Heart right ventricle (tissue), 16 donors: ENCODE measurements at places on chromosomes 4 and X. TPM values are rescaled to one million over a fixed set of nuclear protein-coding genes. Genes with fewer than 3 reads are reported as not detected.

DNA sequence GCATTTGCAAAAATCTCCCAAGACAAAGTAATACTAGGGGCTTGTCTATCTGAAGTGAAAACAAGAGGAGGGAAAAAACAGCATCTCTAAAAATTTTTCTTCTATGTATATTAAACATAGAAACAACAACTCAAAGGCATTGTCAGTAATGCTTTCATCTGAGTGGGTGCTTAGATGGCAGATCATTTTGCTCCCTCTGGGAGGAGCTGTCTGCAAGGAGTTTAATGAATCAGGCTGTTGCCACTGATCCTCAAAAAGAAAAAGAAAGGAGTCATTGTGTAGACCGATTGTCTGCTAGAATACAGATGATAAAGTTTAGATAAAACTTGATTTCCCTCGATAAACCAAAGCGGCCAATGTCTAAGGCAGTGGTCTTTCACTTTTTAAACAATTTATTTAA lies 49.7 kb upstream of the KLHL8 start:
- H3K36me3 ChIP-seq, result no peaks in the 10 kb centered on the region
- no peaks in the 10 kb centered on the region for H3K4me1 ChIP-seq
- no peaks in the 10 kb centered on the region for H3K27me3 ChIP-seq

MND1 gene
- total RNA-seq, result 1.7 TPM

- H3K36me3 ChIP-seq, result no peaks in the 10 kb centered on the region
- H3K4me1 ChIP-seq, result peaks cover 18% of the 10 kb centered on the region
- no peaks in the 10 kb centered on the region for H3K27me3 ChIP-seq
- H3K27ac ChIP-seq, result no peak overlapping the region
- DNase-seq, result no peak
Measured at GRCh38 chr4:146371812-146372211, 149.9 kb downstream of the SLC10A7 start.

PPBP gene
- total RNA-seq, result 1.1 TPM

- no peak overlapping the region for H3K27ac ChIP-seq
- H3K36me3 ChIP-seq, result no peaks in the 10 kb centered on the region
Measured at GRCh38 chr4:105569057-105569865, 16.8 kb downstream of the ARHGEF38 start.

DNA sequence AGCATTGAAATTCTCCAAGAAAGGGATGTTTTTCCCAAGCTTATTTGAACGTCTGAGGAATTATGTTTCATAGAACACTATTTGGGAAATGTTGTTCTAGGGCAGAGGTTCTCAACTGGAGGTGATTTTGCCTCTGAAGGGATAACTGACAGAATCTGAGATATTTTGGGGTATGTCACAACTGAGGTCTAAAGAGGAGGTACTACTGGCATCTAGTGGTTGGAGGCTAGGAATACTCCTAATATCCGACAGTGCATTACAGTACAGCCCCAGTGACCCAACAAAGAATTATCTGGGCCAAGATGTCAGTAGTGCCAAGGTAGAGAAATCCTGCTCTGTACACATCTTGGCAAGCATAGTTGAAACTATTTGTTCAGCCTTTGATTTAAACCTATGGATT lies 6.4 kb downstream of the HSPA4L start:
- no peak overlapping the region for H3K4me3 ChIP-seq
- peaks cover 5% of the 10 kb centered on the region for H3K4me1 ChIP-seq
- DNase-seq, result no peak
- no peaks in the 10 kb centered on the region for H3K36me3 ChIP-seq
- H3K27me3 ChIP-seq, result no peaks in the 10 kb centered on the region

- no peaks in the 10 kb centered on the region for H3K27me3 ChIP-seq
- no peak for DNase-seq
Measured at GRCh38 chr4:22488106-22488505, 27.8 kb downstream of the ADGRA3 start.

PRRG1 gene
- 15.9 TPM for total RNA-seq

GRIA2 gene
- 0.51 TPM for total RNA-seq

GRCh38 chr4:83644677-83645659 lies 109.1 kb downstream of the GPAT3 start:
- peak; percentile 25 for DNase-seq
- peaks cover 3% of the 10 kb centered on the region for H3K4me1 ChIP-seq

FMR1NB gene
- total RNA-seq, result not detected

DNA sequence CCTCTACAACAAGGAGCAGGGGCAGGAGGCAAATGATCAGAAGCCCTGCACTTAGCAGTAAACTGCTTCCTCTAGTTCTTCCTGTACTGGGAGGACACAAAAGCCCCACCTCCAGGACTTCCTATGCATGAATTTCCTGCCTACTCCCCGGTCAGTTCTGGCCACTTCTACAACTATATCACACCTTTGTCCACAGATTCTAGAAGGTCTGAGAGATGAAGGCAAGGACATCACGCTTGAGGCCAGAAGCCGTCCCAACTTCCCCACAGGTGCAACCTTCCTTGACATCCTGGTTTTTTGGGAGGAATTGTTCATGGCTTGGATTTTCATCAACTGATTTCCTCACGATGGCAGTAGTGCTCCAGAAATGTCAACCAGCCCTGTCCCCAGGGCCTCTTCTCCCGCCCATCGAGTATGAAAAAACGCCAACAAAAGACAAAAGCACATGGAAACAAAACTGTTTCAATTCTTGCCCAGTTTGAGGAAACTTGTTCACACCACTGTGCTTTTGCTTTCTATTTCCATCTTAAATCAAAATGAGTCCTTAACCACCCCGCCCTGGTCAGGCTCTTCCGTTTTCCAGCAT lies 206.5 kb upstream of the STK26 start:
- no peaks in the 10 kb centered on the region for H3K27me3 ChIP-seq
- peak overlapping the region; percentile 47 for H3K4me3 ChIP-seq
- peaks cover 13% of the 10 kb centered on the region for H3K4me1 ChIP-seq
- H3K36me3 ChIP-seq, result no peaks in the 10 kb centered on the region

GRCh38 chrX:46407036-46407752 lies 138.0 kb downstream of the ZNF674 start:
- no peak overlapping the region for H3K27ac ChIP-seq
- no peaks in the 10 kb centered on the region for H3K27me3 ChIP-seq
- H3K36me3 ChIP-seq, result no peaks in the 10 kb centered on the region
- no peak overlapping the region for H3K4me3 ChIP-seq
- DNase-seq, result no peak
- no peaks in the 10 kb centered on the region for H3K4me1 ChIP-seq

- H3K36me3 ChIP-seq, result no peaks in the 10 kb centered on the region
- H3K4me1 ChIP-seq, result no peaks in the 10 kb centered on the region
- peak; percentile 6 for DNase-seq
- H3K27ac ChIP-seq, result no peak overlapping the region
- peaks cover 28% of the 10 kb centered on the region for H3K27me3 ChIP-seq
Measured at GRCh38 chrX:107504006-107504405, 54.6 kb downstream of the FRMPD3 start.

KCNIP4 gene
- total RNA-seq, result not detected

DNA sequence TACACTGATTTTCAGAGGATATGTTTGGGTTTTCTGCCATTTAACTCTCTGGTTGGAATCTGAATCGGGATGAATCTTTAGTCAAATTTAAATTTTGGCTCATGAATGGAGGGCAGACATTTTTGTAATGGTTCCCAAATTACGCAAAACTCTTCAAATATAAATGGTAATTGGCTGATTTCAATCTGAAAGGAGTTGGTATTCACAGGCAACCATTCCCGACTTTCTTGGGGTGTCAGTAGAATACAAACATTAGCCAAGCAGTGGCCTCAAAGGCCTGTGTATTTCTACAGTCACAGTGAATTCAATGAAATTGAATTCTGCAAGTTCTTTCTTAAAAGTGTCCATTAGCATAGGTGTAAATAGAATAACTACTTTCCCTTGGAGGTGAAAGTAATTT lies 668.8 kb upstream of the PRKX start:
- H3K4me1 ChIP-seq, result no peaks in the 10 kb centered on the region
- no peak overlapping the region for H3K27ac ChIP-seq
- no peaks in the 10 kb centered on the region for H3K36me3 ChIP-seq
- H3K4me3 ChIP-seq, result no peak overlapping the region
- H3K27me3 ChIP-seq, result no peaks in the 10 kb centered on the region

DNA sequence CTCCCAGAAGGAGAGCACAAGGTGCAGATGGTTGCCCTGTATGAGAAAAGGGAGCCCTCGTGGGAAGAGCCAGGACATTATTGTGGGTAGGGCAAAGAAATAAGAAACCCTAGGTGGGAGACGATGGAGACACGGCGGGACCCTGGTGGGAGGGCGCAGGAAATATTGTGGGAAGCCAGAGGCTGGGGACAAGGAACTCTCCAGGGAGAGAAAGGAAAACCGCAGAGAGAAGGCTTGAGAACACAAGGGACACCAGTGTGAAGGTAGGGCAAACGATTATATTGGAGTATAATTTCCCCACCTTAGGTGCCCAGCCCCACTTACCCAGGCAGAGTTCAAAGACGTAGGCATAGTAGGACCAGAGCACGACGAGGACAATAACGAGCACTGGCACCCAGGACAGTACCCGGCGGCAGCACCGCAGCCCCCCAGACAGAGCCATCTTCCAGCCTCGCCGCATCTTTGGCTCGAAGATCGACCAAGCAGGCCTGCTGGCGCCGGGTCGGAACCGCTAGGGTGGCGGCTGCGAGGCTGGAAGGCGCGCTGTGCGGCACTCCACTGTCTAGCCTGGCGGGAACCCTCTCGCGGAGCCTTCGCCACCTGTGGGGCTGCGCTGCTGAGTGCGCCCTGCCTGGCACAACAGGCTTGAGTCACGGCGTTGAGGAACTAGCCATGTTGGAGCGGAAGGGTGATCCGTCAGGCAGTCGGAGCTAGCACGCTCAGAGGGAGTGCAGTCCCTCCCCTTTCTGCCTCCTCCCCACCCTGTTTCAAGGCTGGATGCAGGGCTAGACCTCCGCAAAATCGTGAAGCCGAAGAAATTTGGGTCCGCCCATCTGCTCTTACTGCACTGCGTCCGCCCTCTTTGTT lies at the start of gene ZDHHC15:
Gene ZDHHC15, minus strand, starts transcription at position 473 of the 867 bp plus-strand sequence. Its CDS starts 13 bp downstream, at position 460.
- H3K36me3 ChIP-seq, result no peaks in the 10 kb centered on the region
- peak within 1 kb of the TSS; percentile 48 for H3K4me3 ChIP-seq
- peak within 1 kb of the TSS; percentile 59 for H3K27ac ChIP-seq
- H3K27me3 ChIP-seq, result no peaks in the 10 kb centered on the region
- H3K4me1 ChIP-seq, result no peaks in the 10 kb centered on the region

DNA sequence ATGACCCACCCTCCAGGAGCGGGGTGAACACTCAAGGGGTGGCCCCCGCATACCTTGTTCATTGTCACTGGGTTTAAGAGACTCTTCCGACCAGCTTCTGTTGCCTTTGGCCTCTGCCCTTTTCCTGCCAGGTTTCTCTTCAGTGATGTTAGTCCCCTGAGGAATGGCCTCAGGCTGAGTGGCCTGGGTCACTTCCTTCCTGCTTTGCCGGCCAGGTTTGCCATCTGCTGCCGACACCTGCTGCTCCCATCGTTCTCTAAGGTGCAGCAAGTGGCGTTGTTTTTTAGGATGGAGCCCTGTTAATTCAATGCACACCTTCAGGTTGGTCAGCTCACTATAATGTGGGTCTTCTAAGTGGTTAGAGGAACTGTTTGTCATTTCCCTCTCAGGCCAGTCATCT lies 34.2 kb downstream of the BCOR start:
- no peak overlapping the region for H3K4me3 ChIP-seq
- no peak for DNase-seq
- no peaks in the 10 kb centered on the region for H3K27me3 ChIP-seq
- no peak overlapping the region for H3K27ac ChIP-seq
- H3K36me3 ChIP-seq, result peaks cover 69% of the 10 kb centered on the region

DNA sequence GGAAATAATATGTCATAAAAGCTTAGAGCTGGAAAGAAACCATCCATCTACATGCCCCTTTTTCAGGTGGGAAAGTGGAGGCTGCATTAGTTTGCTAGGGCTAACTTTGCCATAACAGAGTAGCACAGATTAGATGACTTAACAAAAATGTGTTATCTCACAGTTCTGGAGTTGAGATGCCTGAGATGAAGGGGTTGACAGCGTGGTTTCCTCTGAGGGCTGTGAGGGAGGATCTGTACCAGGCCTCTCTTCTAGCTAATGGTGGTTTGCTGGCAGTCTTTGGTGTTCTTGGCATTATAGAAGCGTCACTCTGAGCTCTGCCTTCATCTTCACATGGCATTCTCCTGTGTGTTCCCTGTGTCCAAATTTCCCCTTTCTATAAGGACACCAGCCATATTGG lies 2.4 kb downstream of the CHRNA9 start:
- no peak overlapping the region for H3K27ac ChIP-seq
- H3K4me3 ChIP-seq, result no peak overlapping the region
- no peaks in the 10 kb centered on the region for H3K4me1 ChIP-seq
- H3K27me3 ChIP-seq, result peaks cover 30% of the 10 kb centered on the region
- DNase-seq, result no peak
